Endodermal cell (in vitro differentiated cells): ENCODE measurements at places on chromosomes 12 and 14.

GRCh38 chr14:101595887-101596721 lies 34.8 kb downstream of the DIO3 start:
- H3K36me3 ChIP-seq = no peaks in the 10 kb centered on the region
- DNase-seq = peak; percentile 34
- no peaks in the 10 kb centered on the region for H3K27me3 ChIP-seq
- H3K4me1 ChIP-seq = no peaks in the 10 kb centered on the region
- H3K4me3 ChIP-seq = no peak overlapping the region
- H3K27ac ChIP-seq = no peak overlapping the region

- H3K36me3 ChIP-seq = no peaks in the 10 kb centered on the region
- no peak within 1 kb of the TSS for H3K27ac ChIP-seq
- peaks cover 7% of the 10 kb centered on the region for H3K4me1 ChIP-seq
- H3K27me3 ChIP-seq = peaks cover 97% of the 10 kb centered on the region
Measured at GRCh38 chr12:26124446-26125399, at the start of gene BHLHE41. BHLHE41 (minus strand) TSS chr12:26125037; CDS start chr12:26124779, 258 bp downstream.

DNA sequence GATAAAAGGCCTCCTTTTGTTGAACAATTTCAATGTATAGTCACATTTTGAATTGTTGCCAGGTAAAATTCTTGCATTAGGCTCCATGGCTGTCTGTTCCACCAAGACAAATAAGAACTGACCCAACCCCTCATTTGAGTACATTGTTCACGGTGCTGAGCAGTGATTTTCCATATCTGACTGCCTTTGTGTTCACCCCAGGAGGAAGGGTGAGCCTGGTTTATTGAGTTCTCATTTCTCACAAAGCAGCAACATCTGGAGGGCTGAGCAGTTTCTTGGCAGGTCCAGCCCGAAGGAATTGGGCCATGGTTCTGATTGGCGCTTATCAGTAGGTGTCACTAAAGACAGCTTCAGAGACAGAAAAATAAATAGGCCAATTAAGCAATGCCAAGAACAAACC lies 149.1 kb downstream of the BMP4 start:
- no peaks in the 10 kb centered on the region for H3K36me3 ChIP-seq
- H3K4me3 ChIP-seq = no peak overlapping the region
- no peak for DNase-seq
- no peaks in the 10 kb centered on the region for H3K4me1 ChIP-seq
- no peaks in the 10 kb centered on the region for H3K27me3 ChIP-seq
- no peak overlapping the region for H3K27ac ChIP-seq

- no peaks in the 10 kb centered on the region for H3K27me3 ChIP-seq
- H3K4me3 ChIP-seq = no peak overlapping the region
- H3K27ac ChIP-seq = no peak overlapping the region
- H3K36me3 ChIP-seq = no peaks in the 10 kb centered on the region
- H3K4me1 ChIP-seq = no peaks in the 10 kb centered on the region
- DNase-seq = no peak
Measured at GRCh38 chr12:84996759-84997158, 39.3 kb downstream of the TSPAN19 start.

- H3K4me3 ChIP-seq = no peak overlapping the region
- H3K27ac ChIP-seq = no peak overlapping the region
- H3K4me1 ChIP-seq = no peaks in the 10 kb centered on the region
Measured at GRCh38 chr12:728781-729180, 23.6 kb upstream of the WNK1 start.

- DNase-seq = no peak
- H3K4me3 ChIP-seq = no peak overlapping the region
- no peak overlapping the region for H3K27ac ChIP-seq
- no peaks in the 10 kb centered on the region for H3K27me3 ChIP-seq
- H3K4me1 ChIP-seq = no peaks in the 10 kb centered on the region
- no peaks in the 10 kb centered on the region for H3K36me3 ChIP-seq
Measured at GRCh38 chr12:112328456-112329124, 53.6 kb downstream of the HECTD4 start.

DNA sequence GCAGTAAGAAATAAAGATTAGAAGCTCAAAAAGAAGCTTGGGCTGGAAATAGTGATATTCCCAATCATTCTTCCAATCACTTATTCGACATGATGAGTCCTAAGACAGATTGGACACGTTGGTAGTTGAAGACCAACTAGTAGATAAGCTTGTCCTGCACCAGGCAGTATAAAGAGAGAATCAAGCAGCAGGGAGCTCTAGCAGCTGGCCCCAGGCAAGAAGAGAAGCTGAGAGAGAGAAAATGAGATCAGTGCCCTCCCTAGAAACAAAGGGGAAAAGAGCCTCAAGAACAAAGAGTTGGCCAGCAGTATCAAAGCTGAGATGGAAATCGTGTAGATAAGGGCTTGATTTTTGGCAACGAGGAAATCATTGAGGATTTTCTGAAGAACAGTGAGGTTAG lies 20.6 kb downstream of the RASSF8 start:
- no peak for DNase-seq
- H3K4me1 ChIP-seq = peaks cover 24% of the 10 kb centered on the region
- peak overlapping the region; percentile 21 for H3K4me3 ChIP-seq
- H3K27me3 ChIP-seq = no peaks in the 10 kb centered on the region
- no peak overlapping the region for H3K27ac ChIP-seq

DNA sequence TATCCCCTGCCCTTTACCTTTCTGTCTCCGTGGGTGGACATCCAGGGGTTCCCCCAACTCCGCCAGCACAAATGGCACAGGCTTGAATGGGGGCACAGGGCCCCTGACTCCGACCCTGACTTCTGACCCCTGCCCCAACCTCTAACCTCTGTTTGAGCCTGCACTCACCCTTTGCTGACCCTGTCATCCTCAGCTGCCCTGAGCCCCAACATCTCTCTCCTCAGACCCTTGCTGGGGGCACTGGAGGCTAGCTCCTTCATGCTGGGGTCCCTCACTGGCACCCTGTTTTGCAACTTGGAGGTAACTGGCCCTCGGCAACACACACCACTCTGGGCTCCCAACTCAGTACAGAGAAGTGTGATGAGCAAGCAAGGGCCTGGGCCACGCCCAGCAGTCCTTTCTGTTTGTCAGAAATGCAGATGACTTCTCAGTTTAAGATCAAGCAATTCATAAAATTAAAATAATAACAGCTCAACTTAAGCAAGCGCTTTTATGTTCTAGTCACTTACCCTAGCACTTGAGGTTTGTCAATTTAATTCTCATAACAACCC lies 2.1 kb downstream of the IFI27 start:
- peak; percentile 17 for DNase-seq
- H3K4me3 ChIP-seq = no peak overlapping the region
- no peaks in the 10 kb centered on the region for H3K27me3 ChIP-seq
- no peak overlapping the region for H3K27ac ChIP-seq
- H3K4me1 ChIP-seq = no peaks in the 10 kb centered on the region

DNA sequence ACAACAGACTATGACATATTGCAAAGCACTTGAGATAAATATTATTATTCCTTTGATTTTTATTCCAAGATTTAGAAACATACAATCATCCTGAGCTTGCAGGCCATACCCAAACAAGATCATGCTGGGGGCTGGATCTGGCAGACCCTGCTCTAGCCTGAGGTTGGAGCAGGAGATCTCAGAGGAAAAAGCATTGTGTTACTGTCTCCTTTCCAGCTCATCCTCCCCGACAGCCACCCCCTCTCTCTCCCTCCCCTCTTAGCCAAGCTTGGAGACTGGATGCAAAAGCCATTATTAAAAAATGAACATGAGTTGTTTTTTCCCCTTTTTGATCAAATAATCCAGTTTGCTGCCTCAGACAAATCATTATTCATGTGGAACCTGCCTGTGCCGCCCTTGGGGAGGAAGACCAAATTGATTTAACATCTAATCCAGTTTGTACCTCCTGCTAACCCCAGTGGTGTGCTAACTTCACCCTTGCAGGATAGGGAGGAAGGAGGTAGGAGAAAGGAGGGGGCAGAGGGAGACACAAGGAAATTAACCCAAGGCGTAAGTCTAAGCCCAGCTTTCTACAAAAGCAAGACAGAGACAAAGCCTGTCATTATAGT lies 565.8 kb upstream of the TBX3 start:
- H3K4me3 ChIP-seq = no peak overlapping the region
- no peaks in the 10 kb centered on the region for H3K4me1 ChIP-seq
- H3K27ac ChIP-seq = no peak overlapping the region
- no peak for DNase-seq

DNA sequence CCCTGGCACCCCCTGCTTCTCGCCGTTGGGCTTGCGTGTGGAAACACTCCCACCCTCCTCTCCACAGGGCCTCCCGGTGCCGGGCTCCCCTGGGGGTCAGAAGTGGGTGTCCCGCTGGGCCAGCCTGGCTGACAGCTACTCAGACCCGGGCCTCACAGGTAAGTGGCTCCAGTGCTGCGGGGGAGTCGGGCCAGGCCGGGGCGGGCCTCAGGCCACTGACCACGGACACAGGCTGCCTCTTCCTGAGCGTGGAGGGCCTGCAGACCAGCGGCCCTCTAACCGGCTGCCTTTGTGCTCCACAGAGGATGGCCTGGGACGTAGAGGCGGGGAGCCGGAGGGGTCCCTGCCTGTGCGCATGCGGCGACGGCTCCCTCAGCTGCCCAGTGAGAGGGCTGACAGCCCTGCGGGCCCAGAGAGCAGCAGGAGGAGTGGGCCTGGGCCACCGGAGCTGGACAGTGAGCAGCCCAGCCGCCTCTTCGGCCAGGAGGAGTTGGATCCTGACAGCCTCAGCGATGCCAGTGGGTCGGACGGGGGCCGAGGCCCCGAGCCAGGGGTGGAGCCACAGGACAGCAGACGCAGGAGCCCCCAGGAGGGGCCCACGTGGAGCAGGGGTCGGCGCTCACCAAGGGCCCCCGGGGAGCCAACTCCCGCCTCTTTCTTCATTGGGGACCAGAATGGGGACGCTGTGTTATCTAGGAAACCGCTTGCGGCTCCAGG lies 21.1 kb downstream of the CEP170B start:
- no peak overlapping the region for H3K4me3 ChIP-seq
- H3K4me1 ChIP-seq = no peaks in the 10 kb centered on the region
- no peak overlapping the region for H3K27ac ChIP-seq

DNA sequence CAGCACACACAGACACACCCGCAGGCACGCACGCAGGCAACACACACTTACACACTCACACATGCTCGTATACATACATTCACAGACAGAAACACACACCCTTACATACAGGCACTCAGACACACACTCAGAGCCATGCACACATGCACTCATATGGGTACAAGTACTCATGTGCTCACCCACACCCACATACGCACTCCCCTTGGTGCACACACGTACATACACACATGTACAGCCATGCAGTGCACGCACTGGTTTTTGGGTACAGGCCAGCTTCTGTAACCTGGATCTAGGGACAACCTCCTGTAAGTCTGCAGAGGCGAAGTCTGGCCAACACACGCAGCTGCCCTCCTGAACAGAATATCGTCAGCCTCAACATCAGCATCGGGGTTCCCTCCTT lies 221.3 kb upstream of the RTL1 start:
- no peaks in the 10 kb centered on the region for H3K36me3 ChIP-seq
- H3K27ac ChIP-seq = no peak overlapping the region
- no peak for DNase-seq
